IPS DF 6.9 (cell line): ENCODE measurements at places on chromosomes 2 and 18.

DNA sequence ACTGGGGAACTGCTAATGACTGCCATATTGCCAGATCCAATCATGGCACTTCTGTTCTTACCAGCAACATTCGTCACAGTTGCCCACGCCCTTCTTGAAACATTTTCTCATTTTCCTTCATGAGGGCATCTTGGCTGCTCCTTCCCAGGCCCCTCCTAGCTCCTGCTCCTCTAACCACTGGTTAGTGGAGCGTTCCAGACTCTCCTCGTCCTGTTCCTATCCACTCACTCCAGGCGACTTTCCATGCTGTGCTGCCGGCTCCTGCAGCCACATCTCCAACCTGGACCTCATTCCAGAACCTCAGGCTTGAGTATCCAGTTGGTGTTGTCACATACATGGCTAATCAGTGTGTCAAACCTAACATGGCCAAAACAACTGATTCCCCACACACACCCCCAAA, 1.3 kb upstream of the ADI1 start:
- DNase-seq = no peak

DNA sequence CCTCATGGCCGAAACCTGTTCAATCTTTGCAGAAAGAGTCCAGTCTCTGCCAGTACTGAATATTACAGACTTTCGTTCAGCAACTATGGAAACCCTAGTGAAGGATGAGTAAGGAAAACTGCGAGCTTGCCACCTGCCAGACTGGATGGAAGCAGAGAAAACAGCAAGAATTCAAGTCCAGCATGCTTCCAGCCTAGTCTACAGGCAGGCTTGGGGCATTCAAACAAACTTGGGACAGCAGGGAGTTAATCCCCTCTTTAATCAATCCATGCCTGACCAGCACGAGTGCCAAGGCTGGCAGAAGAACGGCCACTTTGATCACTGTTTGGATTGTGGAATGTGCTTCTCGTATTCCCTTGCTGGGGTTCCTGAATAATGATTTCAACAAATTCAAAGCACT, 145.2 kb downstream of the EPHA4 start:
- no peak for DNase-seq

- no peak for DNase-seq
Observed at GRCh38 chr2:135048122-135048521, 875 bp upstream of the MAP3K19 start.

GRCh38 chr2:188580738-188581137, 289.1 kb downstream of the GULP1 start:
- no peak for DNase-seq

- no peak for DNase-seq
Observed at GRCh38 chr2:200736646-200737274, 75.0 kb upstream of the BZW1 start.

DNA sequence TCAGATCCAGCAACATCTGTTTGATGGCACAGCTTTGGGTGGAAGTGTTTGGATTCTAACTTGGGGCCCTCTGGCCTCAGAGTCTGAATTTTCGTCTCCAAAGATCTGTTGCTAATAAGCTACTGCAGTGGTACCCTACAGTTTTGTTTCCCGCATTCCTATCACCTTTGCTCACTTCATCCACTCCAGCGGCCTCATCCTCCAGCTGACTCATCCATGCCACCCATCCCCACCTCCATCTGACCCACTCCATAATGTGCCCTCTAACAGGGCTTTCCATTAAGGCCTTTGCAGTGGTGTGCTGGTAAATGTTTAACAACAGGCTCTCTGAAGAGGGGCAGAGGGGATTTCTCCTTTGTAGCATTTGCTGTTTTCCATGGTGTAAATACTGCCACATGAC, 225.5 kb downstream of the TGIF1 start:
- DNase-seq = no peak

GRCh38 chr2:158380746-158381145, 75.8 kb downstream of the CCDC148 start:
- DNase-seq = no peak

- no peak for DNase-seq
Observed at GRCh38 chr2:23096906-23097602, 287.9 kb upstream of the KLHL29 start.

DNA sequence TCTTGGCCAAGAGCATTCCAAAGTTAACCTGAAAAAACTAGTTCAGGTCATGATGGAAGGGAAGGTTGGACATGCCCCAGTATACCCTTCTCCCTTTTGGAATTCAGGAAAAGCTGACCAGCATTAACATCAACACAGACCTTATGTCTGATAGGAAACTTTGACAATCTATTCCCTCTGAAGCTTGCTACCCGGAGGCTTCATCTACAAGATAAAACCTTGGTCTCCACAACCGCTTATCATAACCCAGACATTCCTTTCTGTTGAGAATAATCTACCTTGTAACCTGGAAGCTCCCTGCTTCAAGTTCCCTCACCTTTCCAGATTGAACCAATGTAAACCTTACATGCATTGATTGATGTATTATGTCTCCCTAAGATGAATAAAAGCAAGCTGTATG, 24.7 kb upstream of the IL37 start:
- DNase-seq = no peak

DNA sequence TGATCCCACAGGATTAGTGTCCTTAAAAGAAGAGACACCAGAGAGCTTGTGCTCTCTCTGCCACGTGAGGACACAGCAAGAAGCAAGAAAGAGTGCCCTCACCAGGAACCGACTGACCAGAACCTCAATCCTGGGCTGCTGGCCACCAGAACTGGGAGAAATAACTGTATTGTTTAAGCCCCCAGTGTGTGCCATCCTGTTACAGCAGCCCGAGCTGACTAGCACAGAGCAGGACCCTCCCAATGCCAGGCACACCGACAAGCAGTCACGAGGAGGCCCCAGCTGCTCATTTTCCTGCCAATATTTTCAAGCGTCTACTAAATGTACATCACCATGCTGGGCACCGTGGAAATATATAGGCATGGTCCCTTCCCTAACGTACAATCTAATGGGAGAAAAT, 17.1 kb downstream of the FAM178B start:
- no peak for DNase-seq

GRCh38 chr18:28005164-28005563, 171.8 kb downstream of the CDH2 start:
- no peak for DNase-seq

GRCh38 chr2:127637725-127638252, 8.2 kb upstream of the GPR17 start:
- DNase-seq = peak; percentile 45

DNA sequence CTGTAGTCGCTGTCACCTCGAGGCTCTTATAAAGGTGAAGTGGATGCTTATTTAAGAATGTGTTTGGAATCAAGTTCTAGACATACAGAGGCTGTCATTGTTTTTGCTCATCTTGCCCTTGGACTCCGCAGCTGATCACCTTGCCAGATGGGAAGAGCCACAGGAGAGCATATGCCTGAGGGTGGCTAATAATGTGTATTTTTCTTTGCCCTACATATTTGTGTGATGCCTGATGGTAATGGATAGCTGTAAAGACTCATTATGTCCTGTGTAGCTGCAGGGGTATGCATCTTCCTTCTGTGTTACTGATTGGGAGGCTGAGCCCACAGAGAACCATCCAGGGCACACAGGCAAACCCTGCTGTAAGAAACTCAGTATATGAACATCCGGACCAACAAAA, 61.7 kb downstream of the PRKCE start:
- DNase-seq = no peak

DNA sequence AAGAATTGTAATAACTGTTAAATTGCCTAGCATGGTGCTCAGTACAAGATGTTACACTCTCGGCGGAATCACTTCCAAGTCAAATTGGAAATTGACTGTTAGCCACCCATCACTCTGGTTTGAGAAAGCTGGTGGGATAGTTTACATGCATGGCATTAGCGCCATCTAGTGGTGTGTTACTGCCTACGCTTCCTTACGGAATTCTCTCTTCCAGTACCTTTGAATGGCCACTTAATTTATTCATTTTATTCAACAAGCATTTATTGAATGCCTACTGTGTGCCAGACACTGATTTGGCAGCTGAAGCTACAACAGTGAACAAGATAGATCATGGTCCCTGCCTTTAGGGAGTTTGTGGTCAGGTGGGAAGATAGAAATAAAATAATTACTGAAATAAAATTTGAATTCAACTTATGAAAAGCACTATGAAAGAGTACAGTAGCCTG, 171.2 kb downstream of the TMEM247 start:
- peak; percentile 73 for DNase-seq

- no peak for DNase-seq
Observed at GRCh38 chr18:457140-457519, 43.4 kb downstream of the COLEC12 start.

DNA sequence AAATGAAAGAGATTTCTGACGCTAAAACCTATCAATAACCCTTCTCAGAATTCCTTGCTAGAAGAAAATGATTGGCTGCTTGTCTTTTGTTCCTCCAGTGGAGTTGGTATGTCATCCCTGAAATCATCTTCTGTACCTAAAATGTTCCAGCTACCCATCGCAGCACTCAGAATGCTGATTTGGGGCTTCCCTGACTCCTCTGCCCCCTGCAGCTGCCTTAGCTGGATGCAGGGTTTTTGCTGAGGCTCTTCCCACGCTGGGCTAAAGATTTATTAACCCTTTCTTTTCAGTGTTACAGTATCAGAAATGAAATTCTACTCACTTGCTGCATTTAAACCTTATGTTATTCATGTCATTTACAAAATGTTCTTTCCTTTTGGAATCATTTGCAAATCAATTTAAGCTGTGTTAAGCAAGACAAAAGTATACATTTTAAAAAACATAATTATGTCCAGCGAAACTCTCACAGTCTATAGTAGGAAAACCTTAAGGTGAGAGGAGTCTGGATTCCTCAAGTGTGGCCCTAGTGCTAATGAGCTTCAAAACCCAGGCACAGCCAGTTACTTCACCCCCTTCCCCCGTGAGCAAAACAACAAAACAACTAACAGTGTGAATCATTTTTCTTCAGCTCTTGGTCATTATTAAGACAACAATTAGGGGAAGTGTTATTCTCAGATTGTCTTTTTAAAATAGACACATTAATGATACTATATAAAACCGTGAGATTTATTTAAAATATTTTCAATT, 32.8 kb downstream of the PKP4 start:
- DNase-seq = no peak

- no peak for DNase-seq
Observed at GRCh38 chr2:240324312-240325015, 111.0 kb upstream of the GPC1 start.

DNA sequence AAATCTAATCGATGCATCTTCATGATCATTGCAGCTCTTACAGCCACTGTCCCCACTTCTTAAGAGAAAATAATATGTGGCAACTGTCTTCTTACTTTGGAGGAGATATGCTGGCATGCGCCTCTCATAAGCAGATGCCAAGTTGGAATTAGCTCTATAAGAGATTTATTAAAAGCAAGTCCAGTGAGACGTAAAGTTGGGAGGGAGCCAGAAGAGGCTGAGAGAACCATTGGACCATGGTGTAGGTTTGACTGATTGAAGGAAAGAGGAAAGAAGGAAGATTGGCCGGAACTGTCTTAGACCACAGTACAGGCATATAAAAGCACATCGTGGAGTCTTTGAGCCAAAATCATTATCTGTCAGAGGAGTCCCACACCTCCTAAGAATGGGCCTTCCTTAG, 265.7 kb upstream of the ZC3H15 start:
- no peak for DNase-seq

DNA sequence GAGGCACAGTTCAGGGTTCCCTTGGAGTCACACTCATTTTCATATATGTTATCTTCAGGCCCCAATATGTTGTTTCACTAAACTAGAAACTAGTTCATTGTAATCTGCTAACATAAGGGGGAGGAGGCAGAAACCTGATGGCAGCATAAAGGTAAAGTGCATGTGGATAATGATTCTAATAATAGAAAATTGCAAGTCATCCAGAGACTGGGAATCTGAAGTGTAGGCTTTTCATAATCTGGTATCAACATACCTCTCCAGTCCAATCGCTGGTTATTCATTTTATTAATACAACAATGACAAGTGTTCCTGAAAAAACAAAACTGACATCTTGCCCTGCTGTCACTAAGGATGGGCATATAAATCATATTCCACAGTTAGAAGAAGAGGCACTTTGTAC, 326.3 kb upstream of the ZNF804A start:
- no peak for DNase-seq

- DNase-seq = no peak
Observed at GRCh38 chr2:19899985-19900930, 1.5 kb downstream of the TTC32 start.

- no peak for DNase-seq
Observed at GRCh38 chr18:12884406-12885323, 628 bp upstream of the PTPN2 start.

DNA sequence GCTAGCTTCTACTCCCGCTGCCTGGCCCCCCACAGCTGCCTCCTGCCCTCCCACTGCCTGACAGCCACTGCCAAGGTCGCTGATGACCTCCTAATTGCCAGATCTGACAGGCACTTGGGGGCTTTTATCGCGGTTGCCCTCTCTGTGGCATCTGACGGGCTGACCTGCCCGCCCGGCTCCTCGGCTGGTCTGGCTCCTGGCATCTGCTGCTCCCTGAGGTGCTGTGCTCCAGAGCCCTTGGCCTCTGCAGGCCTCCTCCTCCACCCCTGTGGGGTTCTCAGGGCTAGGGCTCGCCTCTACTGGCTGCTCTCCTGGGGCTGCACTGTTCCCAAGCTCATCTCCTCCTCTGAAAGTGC, 43.1 kb downstream of the INHBB start:
- DNase-seq = no peak

DNA sequence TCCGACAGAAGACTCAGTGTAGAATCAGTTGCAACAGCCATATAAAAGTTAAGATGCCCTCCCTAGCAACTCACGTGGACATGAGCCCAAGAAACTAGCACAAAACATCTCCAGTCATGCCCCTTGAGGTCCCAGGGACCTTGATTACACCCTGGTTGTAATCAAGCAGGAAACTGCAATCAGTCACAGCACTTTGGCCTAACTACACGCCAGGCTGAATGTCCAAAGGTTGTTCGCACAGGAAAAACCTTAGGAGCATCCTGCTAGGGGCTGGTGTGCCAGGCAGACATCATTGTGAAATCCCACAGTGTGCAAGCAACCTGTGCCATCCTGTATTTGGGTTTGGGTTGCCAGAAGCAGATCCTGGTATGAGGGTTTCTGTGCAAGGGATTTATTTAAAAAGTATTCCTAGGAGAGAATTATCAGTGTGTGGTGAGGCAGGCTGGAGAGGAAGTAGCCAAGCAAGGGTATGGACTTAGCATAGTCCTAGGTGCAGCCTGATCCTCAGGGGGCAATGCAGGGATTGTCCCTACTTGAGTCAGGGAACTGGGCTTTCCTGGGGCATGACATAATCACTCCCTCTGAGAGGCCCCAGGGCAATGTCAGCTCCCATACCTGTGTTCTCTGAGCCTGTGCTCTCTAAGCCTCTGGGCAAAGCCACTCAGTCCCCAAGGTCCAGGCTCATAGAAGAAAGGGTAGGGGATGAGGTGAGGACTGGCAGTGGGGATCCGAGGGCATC, 17.8 kb upstream of the SULT1C2 start:
- no peak for DNase-seq

DNA sequence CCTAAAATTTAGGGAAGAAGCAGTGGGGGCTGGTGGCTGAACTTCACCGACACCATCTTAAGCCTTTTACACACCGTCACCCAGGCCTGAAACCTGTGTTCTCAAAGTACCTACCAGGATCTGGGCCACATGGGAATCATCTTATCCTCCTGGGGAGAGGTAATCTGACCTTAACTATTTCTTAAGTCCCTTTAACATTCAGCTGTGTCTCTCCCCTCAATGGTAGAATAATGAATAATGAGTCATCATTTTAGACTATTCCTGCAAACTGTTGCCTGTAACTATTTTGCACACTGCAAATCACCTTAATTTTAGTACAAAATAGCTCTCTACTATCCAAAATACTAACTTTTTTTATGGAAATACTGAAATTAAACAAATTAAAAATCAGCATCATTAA, 149.4 kb upstream of the KLF7 start:
- no peak for DNase-seq

GRCh38 chr2:79041032-79041448, 15.5 kb downstream of the REG3G start:
- peak; percentile 25 for DNase-seq
